ENCODE measurements at places on chromosomes 4 and X. TPM values are rescaled to one million over a fixed set of nuclear protein-coding genes. Genes with fewer than 3 reads are reported as not detected.
A peak's percentile ranks its signal among the peaks of the same experiment; 100 is the strongest.

Gene ZCCHC18
- 0.65 TPM for total RNA-seq

DNA sequence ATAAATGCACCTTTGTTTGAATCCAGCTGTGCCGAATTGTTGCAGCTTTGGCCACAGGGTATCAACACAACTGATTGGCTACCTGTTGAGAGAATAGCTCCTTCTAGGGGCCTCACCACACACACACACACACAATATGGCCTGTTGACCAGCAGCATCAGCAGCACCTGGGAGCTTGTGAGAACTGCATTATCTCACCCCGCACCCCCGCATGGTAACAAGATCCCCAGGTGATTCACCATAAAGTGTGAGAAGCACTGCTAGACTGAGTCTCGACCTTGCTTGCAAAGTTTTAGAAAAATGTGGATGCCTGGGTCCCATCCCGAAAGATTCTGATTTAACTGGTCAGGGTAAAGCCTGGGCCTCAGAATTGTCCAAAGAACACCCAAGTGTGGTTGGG lies 176.9 kb upstream of the PRPS2 start:
- no peak for DNase-seq

- no peak for DNase-seq
Observed at GRCh38 chrX:17440258-17440657, 65.3 kb downstream of the NHS start.

Gene SLC9B1
- total RNA-seq, result 2.3 TPM

Gene CCNQ
- 22.5 TPM for total RNA-seq

GRCh38 chr4:165393051-165393450 lies 14.2 kb downstream of the CPE start:
- no peak for DNase-seq

DNA sequence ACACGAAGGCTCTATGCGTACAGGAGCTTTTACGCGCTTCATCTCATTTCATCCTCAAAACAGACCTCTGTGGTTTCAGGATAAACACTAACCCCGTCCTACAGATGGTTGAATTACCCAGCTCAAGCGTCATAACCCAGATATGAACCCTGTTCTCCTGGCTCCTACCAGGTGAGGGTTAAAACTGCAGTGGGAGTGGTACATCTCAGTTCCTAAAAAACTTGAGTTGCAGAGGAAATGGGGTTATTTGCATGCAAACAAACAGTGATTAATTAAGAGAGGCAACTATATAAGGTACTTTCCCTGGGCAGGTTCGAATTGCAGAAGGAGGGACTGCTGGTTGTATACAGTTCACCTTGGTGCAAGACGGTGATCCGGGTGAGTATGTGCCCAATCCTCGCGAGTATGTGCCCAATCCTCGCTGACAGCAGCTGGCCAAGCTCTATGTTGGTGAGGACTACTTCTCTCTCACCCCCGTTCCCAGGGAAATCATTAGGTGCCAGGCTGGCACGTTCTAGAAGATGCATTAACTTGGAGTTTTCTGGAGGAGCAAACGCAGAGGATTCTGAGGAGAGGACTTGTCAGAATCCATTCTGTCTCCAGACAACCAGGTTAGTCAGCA lies 72.6 kb downstream of the FHDC1 start:
- DNase-seq, result no peak

DNA sequence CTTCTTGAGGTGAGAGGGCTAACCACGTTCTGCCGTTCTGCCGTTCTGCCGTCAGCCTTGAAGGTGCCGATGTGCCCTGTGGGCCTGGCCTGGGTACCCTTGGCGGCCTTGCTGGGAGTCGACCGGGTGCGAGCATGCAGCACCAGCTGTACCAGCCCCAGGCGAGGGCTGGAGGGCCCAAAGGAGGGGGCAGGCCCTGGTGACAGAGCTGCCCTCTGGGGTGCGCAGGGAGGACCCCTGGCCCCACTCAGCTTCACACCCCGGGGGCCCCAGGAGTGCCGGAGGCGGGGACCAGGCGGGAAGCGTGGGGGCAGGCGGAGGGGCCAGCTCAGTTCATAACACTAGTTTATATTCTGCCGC lies 22.1 kb downstream of the UVSSA start:
- DNase-seq, result no peak

- peak; percentile 64 for DNase-seq
Observed at GRCh38 chr4:36385951-36386571, 104.6 kb downstream of the DTHD1 start.

GRCh38 chrX:78314561-78314960 lies 12.8 kb downstream of the CYSLTR1 start:
- DNase-seq, result no peak

Gene KDR
- not detected for total RNA-seq

DNA sequence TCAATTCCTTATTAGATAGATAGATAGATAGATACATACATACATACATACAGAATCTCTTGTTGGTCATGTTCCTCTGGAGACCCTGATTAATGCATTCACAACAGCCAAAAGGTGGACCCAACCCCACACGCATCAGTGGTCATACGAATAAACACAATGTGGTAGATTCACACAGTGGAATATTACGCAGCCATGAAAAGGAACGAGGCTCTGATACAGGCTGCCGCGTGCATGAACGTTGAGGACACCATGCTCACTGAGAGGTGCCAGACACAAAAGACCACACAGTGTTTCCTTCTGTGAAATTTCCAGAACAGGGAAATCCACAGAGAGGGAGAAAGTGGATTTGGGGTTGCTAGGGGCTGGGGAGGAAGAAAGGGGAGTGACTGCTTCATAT lies 136.7 kb downstream of the CRLF2 start:
- DNase-seq, result no peak

GRCh38 chrX:13377550-13377934 lies 57.7 kb upstream of the ATXN3L start:
- no peak for DNase-seq

GRCh38 chrX:31609130-31609529 lies 537.3 kb upstream of the FTHL17 start:
- no peak for DNase-seq

DNA sequence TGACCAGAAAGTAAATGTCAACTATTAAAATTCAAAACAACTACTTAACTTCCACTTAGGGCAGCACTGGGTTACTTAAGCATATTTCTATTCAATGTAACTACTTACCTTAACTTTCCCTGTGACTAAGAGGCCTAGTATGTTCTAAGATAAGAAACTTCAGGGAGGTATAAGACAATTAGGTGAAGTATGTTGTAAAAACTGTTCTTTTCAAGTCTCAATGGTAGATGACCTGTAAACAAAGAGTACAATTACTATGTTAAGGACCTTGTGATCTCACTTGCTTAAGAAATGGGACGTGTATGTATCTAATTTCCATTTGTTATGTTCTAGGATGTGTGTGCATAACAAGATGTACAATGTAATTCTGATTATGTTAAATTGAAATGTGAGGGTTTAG lies 960.5 kb downstream of the CCSER1 start:
- no peak for DNase-seq

DNA sequence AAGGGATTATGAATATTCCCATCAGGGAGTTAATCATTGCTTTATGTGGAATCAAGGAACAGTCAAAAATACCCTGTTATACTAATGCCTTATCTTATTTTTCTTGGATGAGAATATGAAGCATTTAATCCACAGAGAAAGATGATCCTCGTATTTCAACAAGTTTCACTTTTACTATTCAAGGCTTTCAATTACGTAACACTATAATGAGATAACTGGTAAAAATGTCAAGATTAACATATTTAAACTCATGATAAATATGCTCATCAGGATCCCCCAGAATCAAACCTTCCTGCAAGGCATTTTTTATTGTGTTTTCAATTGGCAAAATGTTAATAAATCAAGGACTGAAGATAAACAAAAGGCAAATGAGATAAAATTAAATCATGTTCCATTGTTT lies 5.1 kb downstream of the ZXDA start:
- DNase-seq, result no peak

Gene ITGB1BP2
- total RNA-seq, result 4.4 TPM

Gene REST
- total RNA-seq, result 54.1 TPM
